Spinal cord (tissue), 10 donors: ENCODE measurements at places on chromosomes 5 and 9. TPM values are rescaled to one million over a fixed set of nuclear protein-coding genes. Genes with fewer than 3 reads are reported as not detected.

Gene CCDC127
- polyA plus RNA-seq = 16.4 TPM

Gene RCL1
- 16.0 TPM for polyA plus RNA-seq

Gene RELL2
- polyA plus RNA-seq = 37.3 TPM

Gene PDZD2
- polyA plus RNA-seq = 36.8 TPM

Gene PAEP
- polyA plus RNA-seq = 0.42 TPM

DNA sequence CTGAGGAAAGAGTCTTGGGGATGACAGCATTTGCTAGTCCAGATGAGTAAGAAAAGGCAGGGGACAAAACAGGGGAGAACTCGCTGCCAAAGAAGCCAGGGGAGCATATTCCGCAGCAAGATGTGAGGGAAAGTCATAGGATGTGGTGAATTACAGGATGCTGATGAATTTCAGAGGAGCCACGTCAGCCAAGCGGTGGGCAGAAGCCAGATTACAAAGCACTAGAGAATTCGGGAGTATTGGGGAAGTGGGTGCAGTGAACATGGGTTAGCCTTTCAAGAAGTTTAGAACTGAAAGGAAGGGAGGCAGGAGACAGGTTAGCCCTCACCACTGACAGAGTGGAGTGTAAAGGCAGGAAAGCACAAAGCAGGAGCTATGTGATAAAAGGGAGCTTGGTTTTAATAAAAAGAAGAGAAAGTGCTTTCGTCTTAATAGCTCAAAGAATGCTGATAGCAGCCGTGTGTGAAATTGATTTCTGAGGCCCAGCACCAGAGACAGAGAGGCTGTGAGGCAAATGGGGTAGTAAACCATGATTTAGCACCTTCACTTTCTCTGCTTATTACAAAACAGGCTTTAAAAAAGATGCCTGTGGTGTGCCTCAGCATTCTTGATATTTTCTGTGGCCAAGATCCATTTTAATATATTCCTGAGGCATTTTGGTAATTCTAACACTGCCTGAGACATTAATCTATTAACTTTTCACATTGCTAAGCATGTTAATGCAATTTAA, 16.9 kb downstream of the ADAMTSL1 start:
- no peak for DNase-seq

DNA sequence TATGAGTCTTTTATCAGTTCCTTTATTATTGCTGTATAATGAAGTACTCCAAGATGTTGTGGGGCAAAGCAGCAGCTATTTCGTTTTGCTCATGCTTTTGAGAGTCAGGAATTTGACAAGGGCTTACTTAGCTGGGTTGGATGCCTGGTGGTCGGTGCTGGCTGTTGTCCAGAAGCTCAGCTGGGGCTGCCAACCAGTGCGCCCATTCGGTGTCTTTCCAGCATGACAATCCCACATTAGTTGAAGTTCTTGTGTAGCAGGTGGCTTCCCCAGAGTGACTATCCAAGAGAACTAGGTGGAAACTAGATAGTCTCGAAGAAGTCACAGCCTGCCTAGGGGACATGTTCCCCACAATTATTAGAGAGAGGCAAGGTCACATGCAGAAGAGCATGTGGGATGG, 3.4 kb upstream of the FLT4 start:
- DNase-seq = no peak

DNA sequence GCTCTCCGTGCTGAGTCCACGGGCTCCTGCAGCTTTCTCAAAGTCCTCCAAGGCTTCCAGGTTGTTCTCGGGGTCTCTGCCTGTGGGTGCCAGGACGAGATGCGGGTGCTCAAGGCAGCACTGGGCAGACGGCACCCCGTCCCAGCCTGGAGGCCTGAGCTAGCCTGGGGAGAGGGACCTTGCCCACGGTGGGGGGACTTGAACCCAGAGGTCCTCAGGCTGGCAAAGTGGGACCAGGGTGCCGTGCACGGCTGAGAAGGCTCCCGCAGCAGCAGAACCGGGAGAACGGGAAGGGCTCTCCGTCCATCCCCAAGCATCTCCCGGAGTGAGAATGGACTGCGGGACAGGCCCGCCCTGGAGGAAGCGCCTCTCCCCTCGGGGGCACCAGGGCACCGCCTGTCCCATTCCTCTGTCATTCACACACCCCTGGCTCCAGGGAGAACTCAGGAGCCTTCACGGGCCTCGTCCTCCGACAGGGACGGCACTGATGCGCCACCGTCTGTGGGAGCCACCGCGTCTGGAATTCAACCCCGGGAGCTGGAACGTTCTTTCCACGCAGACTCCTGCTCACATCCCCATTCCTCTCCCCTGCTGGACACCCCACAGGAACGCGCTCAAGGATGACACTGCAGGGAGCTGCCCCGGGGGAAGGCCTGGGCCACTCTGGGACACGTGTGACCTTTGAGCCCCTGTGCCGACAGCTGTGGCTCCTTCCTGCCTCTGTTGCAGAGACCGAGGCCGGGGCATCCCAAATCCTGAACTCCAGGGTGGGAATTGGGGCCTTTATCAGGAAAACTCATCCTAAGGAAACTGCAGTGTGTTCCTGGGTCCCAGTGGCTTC, 16.3 kb upstream of the OBP2B start:
- DNase-seq = no peak

GRCh38 chr5:147113967-147114366, 120.9 kb upstream of the STK32A start:
- no peak for DNase-seq

- no peak for DNase-seq
These were observed 3.6 kb downstream of the ZFP2 start for GRCh38 chr5:178899289-178899688.

GRCh38 chr5:132840896-132841295, 10.4 kb upstream of the SHROOM1 start:
- DNase-seq = no peak

DNA sequence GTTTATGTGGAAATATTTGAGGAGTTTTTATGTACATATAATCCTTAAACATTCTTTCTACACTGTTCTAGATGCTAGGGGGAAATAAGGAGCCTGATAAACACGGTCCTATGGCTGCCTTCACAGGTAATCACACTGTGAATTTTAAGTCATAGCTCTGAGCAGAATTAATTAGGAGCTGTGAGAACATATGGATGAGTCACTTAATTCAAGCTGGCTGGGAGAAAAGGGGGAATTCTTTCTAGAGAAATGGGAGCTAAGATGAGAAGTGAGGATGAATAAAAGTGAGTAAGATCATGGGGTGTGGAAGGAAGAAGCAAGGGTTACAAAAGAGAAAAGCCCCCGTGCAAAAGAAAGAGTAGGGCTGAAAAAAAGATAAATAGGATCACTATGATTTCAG, 290.8 kb downstream of the DNAH5 start:
- DNase-seq = peak; percentile 2
